ENCODE measurements at places on chromosomes 2 and 18.

- no peak for DNase-seq
These were observed 154.1 kb downstream of the SH3BP4 start for GRCh38 chr2:235105821-235106359.

DNA sequence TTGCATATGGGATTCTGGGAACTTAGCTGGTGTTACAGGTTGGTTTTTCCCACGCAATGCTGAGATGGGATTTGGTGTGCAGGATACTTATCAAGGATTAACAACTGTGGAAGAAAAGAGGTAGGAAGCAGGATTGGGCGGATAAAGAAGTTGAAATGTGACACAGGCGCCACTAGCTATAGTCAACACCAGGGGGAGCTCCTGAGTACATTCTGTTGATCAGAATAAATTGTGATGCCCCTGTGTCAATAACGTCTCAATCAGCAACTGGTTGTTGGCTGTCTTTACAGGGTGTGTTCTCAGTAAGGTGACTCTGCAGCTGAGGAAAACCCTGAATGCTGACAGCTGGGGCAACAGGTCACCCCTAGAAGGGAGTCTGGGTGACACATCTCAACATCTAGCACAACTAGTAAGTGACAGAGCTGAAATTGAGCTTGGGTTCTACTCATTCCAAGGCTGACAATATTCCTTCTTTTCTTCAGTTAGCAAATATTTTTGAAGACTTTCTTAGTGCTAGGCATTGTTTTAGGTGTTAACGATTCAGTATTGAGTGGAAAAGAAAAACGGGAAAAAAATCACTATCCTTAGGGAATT, 143.0 kb downstream of the ARL6IP6 start:
- no peak for DNase-seq

DNA sequence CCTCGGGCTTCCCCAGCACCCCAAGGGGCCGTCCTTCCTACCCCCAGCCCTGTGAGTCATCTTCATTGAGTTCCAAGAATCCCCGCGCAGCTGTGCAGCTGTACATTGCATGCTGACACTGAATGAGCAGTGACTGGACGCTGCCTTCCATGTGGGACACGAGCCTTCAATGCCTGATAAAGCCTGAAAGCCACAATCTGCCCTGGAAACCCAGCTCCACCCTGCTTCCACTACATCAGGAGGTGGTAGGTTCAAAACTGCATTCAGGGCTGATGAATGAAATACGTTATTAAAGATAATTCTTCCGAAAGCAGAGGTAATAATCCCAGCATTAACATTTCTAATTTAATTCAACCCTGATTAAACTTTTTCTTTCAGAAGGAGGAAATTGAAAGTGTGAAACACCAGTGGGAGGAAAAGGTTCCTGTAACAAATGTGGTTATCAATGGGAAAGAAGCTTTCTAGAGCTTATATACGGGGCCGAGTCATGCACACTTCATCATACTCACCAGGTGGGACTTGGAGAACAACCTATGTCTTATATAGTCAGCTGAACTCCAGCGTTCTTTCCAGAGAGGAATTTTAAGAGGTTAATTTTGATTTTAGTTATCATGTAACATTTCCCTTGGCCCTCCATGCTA, 360.1 kb downstream of the LPIN1 start:
- peak; percentile 95 for DNase-seq

DNA sequence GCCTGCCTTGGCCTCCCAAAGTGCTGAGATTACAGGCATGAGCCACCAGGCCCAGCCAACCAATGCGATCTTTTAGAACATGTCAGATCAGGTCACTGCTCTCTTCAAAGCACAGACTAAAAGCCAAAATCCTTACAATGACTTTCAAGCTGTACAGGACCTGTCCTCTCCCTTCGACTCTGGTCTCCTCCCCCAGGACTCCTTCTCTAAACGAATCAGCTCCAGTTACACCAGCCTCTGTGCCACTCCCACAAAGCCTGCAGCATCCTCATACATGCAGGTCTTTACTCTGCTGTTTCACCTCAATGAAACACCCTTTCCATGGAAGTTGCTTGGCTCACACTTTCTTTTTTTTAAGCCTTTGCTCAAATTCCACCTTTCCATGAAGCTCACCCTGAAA, 436.0 kb downstream of the METTL4 start:
- DNase-seq: no peak

- DNase-seq: no peak
These were observed 109.6 kb upstream of the FOSL2 start for GRCh38 chr2:28282861-28283646.

GRCh38 chr2:226426292-226426736, 373.3 kb downstream of the IRS1 start:
- DNase-seq: peak; percentile 60

DNA sequence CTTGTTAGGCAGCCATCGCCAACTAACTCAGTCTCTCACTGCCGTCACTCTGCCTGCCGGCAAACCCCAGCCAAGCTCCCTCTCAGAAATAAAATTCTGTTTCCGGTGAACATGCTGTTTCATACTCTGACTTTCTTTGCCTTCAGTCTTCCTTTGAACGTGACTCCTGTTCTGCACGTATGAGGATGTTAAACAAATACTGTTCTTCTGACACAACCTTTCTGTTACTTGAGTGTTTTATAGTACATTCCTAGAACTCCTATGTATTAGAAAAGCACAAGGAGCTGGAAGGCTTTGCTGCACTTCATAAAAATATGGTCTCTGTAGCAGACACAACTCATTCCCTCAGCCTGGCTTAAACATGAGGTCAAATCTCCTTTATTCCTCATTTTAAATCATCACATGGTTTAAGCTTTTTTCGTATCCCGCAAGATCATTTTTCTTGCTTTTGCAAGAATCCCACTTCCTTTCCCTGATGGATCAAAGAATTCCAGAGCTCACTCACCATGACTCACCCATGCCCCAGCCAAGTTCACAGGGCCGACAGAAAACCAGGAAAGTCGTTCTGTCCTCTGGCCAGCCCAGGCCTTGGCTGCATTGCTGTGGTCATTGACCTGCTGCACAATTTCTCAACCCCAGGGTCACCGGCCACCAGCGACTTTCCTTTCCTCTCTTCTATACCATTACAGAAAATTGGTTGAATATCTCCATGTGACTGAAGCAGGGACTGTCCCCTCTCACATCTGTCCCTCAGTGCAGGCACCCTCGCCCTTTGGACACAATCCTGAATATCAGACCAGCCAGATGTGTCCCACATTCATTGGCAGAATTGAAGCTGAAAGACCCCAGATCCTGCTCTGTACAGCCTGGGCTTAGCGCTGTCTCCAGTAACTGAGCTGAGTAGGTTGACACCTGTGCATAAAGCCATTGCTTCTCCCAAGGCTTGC, 183.1 kb upstream of the ARL4C start:
- peak; percentile 96 for DNase-seq

DNA sequence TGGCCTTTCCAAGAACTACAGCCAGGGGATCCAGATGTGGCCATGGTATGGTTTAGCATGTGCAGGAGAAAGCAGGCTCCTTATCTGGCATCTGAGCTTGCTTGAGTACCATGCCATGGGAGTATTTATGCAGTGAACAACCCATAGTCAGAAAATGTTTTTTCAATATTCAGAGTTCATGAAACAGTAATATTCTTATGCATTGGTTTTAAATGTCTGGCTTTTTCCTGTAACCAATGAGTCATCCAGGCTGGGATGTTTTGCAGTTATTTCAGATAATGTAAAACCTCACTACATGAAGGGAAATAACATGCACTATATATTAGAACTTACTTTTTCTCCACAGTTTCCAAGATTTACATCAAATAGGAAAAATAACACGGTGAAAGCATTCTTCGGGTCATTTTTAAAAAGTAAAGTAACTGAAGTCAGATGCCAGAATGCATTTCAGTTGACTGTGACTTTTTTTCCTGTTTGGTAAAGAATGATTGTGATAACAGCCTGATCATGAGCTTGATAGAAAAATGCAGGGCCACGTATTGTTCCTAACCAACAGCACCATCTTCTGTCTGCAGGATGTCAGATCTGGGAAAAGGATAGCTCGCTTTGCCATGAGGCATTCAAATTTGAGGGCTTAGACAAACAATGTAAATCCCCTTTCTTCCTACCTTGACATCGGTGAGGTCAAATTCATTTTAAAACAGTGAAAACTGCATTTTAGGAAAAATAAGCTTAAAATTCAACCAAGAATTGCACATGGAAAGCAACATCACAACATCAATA, 152.8 kb downstream of the DSC3 start:
- no peak for DNase-seq

DNA sequence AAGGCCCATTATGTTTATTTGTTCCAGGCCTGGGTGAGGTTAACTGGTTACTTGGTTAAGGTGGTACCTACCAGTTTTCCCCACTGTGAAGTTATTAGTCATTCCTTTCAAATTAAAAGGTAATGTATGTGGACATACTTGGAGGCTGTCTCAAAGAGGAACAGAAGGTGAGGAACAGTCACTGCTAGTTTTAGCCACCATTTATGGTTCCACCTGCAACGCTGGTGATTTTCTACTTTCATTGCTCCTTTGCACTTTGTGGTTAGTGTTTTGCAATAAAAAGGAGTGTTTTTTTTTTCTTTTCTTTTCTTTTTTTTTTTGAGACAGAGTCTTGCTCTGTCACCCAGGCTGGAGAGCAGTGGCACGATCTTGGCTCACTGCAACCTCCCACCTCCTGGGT, 6.1 kb upstream of the ST6GAL2 start:
- DNase-seq: no peak

DNA sequence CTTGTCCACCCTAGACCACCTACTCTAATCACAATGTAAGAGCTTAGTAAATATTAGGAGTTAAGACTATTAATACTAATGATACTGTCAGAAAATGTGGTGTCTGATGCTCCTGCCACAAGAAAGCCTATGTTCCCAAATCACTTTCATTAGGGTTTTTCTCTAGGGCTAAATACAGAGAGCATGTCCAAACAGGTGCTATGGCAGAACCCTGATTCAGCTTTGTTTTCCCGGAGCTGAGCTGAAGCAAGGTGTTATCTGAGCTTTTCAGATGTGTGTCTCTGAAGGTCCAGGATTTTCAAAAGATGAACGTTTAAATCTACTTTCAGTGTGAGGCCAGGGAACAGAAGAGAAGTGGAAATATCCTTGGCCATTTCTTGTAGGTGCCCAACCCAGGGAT, 40.6 kb downstream of the CPO start:
- no peak for DNase-seq

DNA sequence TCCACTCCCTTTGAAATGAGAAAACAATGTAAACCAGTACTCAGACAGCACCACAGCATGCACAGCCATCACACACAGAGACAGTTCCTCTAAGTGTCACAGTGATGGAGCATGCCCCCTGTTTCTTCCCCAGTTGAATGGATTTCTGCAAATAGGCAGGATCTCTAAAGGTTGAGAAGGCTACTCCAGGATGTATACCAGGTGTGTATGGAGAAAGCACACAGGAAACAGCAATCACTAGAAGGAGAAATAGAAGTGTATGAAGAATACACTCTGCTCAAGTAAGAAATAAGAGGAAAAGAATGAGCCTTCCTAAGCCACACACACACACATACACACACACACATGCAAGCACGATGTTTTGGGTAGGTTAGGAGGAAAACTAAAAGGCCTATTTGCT, 38.6 kb upstream of the BZW1 start:
- DNase-seq: no peak

- DNase-seq: no peak
These were observed 4.8 kb downstream of the VRK2 start for GRCh38 chr2:58051445-58051844.

DNA sequence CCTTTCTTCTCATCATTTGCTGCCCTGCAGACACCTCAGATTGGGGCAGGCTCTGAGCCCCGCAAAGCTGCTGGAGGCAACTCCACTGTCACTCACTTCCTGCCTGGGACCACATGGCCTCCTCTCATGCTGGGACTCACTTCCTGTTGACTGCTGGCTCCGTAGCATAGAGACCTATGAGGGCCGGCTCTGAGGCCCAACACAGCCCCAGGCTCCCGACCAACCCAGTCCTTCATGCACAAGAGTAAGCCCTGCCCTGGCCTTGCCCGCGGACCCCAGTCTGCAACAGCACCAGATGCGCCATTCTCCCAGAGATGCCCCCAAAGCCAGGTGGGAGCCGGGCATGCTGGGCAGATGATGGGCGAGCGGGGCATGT, 55.7 kb downstream of the DNMT3A start:
- no peak for DNase-seq

DNA sequence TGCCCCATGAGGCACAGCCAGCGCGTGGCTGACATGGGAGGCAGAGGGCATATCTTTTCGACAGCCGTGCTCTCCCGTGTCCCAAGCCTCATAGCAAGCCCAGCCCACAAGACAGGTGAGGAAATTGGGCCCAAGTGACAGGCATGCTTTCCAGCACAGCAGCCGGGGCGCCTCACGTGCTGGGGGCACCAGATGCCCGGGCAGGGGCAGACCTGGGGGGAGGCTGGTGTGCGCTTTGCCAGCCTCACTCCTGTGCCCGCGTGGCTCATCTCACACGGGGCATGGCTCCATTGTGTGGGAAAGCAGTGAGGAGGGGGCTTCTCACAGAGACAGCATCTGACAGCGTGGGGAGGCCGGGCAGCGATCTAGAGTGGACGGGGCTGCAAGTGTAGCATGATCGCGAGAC, 93.2 kb downstream of the USP40 start:
- DNase-seq: no peak

GRCh38 chr2:72988726-72989273, 71.5 kb downstream of the EMX1 start:
- no peak for DNase-seq

DNA sequence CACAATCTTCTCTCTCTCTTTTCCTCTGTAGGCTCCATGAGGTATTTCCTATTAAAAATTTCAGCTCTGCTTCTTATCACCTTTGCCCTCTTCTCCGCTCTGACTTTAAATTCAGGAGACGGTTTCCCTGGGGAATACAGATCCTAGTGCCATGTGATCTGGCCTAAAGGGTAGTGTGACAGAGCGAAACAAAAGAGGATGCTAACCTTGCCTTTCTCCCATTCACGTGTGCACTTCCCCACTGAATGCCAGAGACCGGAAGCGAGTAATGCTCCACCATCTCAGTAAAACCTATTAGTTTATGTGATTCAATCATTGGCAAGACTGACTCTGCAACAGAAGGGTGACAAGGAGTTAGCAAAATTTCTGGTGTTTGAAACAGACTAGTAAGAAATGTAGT, 358.3 kb downstream of the ZNF521 start:
- no peak for DNase-seq

- DNase-seq: no peak
These were observed 78.4 kb downstream of the LIMS1 start for GRCh38 chr2:108612514-108613183.

GRCh38 chr2:120797421-120798221, 62.0 kb downstream of the GLI2 start:
- no peak for DNase-seq

Data from stromal cell of bone marrow (primary cell).